ENCODE measurements at places on chromosomes 4 and X.

- DNase-seq = no peak
These were observed 485.5 kb downstream of the NAF1 start for GRCh38 chr4:162681212-162681611.

DNA sequence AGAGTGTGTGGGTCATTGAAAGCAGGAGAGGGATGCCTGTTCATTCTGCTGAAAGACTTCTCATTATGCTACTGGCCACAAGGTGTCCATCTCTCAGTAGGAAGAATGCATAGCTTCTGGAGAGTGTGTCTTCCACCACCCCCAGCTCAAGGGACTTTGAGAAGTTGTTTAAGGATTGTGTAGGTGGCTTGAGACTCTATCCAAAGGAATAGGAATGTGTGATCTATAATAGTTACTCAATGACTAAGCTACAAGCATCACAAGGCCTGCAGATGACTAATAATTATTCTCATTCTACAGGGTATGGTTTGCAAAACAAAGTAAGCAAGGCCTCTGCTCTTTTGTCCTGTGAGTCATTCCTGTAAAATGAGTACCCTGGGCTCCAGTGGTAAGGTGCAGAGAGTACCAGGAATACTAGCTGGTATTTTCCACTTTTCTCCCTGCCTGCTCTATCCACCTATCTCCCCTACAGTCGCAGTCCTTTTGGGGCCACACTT lies 279.8 kb upstream of the BOD1L1 start:
- no peak for DNase-seq

DNA sequence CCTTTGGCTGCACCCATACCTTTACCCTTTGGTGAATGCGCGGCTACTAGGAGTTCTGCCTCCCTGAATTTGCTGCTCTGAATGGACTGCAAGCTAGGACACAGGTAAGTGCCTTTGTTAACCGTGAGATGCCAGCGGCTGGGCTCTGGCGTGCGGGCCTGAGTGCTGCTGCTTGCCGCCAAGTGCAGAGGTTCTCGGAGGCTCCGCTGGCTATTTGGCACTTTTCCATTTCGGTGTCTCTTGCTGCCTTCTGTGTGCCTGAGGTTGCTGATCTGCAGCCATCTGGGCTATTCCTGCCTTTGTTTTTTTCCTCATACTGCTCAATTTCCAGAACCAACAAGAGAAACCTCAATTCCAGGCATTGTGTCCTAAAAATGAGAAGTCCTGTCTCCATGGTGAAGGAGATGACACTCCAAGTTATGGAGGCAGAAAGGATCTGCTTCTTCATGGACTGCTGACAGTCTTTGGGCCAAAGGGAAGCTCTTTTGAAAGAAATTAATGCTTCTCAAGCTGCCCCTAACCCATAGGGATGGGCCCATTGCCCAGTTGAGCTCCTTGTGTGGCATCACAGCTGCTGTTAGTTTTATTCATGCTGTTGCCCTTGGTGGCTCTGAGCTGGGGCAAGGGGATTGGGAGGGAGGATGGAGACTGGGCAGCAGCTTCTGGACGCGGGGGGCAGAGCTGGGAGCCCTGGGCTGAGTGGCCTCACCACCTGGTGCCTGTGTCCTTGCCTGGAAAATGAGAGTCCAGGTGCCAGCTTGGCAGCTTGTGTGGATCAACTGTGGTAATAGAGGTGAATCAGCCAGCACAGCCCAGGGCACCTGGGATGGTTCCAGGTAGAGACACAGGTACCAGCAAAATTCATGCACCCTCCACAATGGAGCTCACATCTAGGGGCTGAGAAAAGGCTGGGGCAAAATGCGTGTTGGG lies 3.8 kb upstream of the TBC1D14 start:
- DNase-seq = no peak

DNA sequence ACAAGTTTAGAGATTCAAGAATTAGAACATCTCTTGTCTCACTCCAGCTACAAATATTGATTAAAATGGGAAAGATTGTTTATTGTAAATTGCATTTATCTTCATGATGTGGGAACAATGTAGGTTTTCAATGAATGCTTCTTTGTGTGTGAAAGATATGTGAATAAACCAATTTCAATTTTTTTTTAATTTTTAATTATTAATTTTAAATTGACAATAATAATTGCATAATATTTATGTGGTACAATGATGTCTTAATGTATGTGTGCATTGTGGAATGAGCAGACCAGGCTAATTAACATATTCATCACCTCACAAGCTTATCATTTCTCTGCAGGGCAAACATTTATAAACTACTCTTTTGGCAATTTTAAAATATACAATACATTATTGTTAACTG lies 281.1 kb downstream of the RAPGEF2 start:
- no peak for DNase-seq

- no peak for DNase-seq
These were observed 41.0 kb downstream of the TXLNG start for GRCh38 chrX:16827225-16827624.

Data from stimulated activated CD8-positive, alpha-beta memory T cell treated with anti-CD3 and anti-CD28 coated beads, Interleukin-4, amount 100 ng/mL, for 1 hour (primary cell).